Non-pigmented ciliary epithelial cell (primary cell): ENCODE measurements at places on chromosomes 5 and 9.
A peak's percentile ranks its signal among the peaks of the same experiment; 100 is the strongest.

DNA sequence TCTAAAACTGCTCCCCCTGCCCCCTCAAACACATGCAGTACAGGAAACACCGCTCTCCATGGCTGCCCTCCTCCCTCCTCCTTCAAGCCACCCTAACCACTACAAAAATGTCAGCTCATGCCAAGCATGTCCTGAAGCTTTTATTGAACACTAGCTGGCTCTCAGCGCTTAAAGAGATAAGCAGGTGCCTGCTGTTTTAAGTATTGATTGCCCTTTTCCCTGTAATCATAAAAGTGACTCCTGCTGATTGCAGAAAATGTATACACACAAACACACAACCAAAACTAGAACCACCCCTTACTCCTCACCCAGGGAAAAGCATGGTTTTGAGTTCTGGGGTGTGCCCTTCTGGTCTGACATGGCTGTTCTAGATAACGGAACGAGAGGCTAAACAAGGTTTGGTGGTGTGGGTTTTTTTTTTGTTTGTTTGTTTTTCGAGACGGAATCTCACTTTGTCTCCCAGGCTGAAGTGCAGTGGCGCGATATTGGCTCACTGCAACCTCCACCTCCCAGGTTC, 3.7 kb upstream of the UCK1 start:
- DNase-seq, result no peak

GRCh38 chr5:140363631-140364471, 3.9 kb downstream of the SLC4A9 start:
- no peak for DNase-seq

GRCh38 chr5:170355601-170356098, 33.5 kb downstream of the KCNMB1 start:
- DNase-seq, result no peak

GRCh38 chr9:105055917-105056316, 128.0 kb upstream of the ABCA1 start:
- DNase-seq, result no peak

DNA sequence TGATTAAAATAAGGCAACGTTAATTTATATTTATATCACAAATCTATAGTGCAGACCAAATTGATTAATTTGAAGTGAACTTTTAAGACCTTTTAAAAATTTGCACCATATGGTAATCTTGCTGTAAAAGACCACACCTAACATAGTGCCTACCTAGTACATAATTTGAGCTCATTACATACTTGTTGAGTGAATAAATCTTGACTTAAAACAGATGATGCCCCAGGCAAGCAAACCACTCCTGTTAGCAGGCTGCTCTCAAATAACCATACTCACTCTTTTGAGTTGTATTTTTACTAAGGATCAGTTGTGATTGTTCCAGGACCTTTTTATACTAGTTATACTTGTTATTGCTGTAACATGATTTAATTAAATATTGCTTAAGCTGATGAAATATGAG, 27.2 kb downstream of the CMYA5 start:
- DNase-seq, result no peak

- DNase-seq, result no peak
Observed at GRCh38 chr5:89954916-89955315, 454.6 kb downstream of the CETN3 start.

- no peak for DNase-seq
Observed at GRCh38 chr5:14503017-14503680, 78.4 kb upstream of the OTULINL start.

DNA sequence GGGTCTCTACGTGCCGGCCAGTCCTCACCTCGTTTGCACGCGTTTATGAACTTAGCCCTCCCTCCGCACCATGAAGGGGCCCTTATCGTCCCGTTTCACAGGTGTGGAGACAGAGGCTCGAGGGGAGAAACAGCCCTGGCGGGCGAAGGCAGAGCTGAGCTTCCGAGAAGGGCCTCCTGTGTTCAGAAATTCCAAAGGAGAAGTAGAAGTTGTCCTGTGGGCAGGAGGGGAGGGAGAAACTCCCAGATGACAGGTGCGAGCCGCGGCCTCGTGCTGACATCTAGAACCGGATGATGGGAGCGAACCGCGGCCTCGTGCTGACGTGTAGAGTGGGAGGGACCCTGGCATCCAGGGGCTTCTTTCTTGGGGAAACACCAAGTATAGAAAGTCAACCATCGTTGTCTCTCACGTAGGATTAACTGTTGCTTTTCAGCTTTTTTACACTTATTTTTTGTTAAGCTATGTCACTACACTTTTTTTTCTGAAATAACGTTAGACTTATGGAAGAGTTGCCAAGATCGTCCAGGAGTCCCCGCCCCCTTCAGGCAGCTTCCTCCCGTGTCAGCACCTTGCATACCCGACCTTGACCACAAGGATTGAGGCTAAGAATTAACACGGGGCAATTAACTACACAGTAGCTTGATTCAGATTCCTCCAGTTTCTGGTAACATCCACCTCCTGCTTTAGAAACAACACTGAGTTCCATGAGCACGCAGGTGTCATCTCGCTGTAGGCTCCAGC, 42.8 kb upstream of the NKD2 start:
- DNase-seq, result no peak

- DNase-seq, result no peak
Observed at GRCh38 chr9:113548221-113549041, 84.9 kb downstream of the RGS3 start.

- DNase-seq, result peak; percentile 44
Observed at GRCh38 chr5:132098151-132098594, 24.6 kb downstream of the CSF2 start.

GRCh38 chr9:73869264-73869663, 627.9 kb upstream of the RORB start:
- DNase-seq, result peak; percentile 87

GRCh38 chr5:144378681-144379080, 208.0 kb downstream of the KCTD16 start:
- no peak for DNase-seq

DNA sequence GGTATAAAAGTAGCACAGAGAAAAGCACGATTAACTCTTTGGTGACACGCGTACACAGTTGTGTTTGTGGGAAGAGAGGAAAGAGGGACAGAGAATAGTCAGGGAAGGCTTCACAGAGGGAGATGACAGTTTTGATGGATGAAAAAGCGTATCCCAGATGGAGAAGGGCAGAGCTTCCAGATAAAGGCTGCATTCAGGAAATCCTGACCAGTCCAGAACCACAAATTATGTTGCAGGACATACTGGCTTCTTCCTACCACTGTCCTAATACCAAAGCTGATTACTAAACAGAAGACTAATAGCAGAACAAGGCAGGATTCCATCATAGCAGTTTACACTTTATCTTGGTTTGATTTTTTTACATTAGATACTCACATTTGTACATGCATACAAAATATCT, 34.5 kb downstream of the SLC31A2 start:
- DNase-seq, result no peak

DNA sequence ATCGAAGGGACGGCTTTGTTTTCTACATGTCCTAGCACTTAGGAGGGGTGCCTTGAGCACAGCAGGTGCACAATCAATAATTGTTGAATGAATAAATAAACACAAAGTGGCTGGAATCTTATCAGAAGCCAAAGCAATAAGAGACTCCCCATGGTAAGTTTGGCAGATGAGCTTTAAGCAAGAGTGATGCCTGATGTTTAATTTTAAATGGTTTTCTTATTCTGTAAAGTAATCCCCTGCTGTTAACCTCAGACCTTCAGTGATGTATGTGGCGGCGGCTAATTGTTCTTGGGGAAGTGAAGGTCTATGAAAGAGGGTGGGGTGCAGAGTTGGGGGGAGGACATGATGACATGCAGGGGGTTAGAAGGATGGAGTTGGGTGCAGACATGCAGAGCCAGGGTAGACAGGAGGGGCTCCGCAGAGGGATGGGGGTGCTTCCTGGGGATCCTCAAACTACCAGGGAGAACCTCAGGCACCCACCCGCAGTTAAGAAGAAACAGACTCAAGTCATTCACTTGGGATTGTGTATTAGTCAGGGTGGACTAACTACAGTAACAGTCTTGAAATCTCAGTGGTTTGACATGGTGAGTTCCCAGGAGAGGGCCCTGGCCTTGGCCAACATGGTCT, 65.7 kb upstream of the SHB start:
- DNase-seq, result no peak

DNA sequence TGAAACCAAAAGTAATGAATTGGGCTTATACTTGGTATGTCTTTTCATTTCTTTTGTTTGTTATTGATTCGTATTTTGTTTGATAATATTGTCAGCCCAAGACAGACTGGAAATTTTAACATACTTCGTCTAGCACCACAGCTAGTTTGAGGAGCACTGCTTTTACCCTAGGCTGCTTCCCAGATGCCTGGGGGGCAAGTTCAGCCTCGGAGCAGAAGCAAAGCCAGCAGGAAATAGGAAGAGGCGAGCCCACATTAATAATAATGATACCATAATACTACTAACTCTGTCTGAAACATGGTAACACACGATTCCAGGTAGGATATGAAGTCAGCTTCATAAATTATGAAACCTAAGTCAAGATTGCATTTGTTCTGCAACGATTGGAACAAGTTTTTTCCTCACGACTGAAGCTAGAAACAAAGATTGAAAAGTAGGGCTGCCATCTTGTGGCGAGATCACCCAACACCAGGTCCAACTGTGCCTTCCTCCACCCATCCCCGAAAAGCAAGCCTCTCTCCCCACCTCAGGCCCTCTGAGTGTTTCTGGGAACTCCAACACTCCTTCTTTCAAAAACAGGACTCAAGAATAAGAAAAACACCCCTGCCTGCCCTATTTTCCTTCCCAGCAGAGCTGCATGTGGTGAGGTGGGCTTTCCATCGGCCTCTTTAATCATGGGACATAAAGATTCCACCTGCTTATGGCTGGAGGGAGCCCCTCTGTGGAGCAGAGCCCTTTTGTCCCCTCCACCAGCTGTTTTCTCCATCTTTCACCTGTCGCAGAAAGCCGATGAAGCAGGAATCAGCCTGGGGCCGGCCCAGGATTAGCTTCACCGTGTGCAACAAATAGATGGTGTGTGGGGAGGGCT, 236.4 kb downstream of the CAAP1 start:
- DNase-seq, result no peak

- DNase-seq, result no peak
Observed at GRCh38 chr9:81380504-81381359, 308.6 kb downstream of the TLE1 start.

- peak; percentile 86 for DNase-seq
Observed at GRCh38 chr5:59786334-59786805, 107.2 kb downstream of the PDE4D start.

- no peak for DNase-seq
Observed at GRCh38 chr5:139658501-139658927, 10.4 kb downstream of the CXXC5 start.

- DNase-seq, result no peak
Observed at GRCh38 chr9:98985596-98985995, 41.9 kb downstream of the COL15A1 start.

DNA sequence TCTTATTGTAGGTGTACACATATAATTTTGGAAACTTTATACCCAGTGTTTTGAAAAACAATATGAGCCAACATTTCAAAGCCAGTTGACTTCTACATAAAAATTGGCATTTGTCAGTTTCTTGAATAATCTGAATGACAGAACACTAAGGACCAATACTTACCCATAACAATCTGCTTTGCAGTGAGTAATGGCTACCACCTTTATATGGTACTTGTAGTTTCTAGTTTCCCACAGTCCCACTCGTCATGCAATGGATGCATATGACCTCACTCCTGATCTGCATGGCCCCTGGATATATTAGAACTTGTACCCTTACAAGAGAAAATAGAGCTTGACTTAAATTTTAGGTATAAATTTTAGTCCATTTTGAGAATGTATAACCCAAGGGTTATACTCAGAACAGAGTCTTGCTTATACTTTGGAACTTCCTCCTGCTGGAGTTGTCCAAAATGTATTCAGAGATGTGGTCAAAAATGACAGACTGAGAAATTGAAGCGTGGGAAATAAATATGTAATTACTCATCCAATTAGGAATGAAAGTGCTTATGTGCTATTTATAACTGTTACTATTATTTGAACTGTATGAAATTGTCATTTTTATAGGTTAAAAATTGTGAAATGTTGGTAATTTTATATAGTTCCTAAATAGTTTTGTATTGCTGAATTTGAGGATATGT, 19.5 kb downstream of the XRCC4 start:
- DNase-seq, result no peak
